ENCODE measurements at places on chromosomes 1 and 21.

- DNase-seq = no peak
Observed at GRCh38 chr21:42735944-42736343, 82.5 kb downstream of the PDE9A start.

- DNase-seq = no peak
Observed at GRCh38 chr1:100382657-100383056, 30.4 kb downstream of the CDC14A start.

- no peak for DNase-seq
Observed at GRCh38 chr1:5901841-5902240, 90.4 kb downstream of the NPHP4 start.

GRCh38 chr1:110161165-110161564, 10.9 kb downstream of the SLC6A17 start:
- DNase-seq = no peak

GRCh38 chr1:18929686-18930085, 26.8 kb downstream of the IFFO2 start:
- no peak for DNase-seq

DNA sequence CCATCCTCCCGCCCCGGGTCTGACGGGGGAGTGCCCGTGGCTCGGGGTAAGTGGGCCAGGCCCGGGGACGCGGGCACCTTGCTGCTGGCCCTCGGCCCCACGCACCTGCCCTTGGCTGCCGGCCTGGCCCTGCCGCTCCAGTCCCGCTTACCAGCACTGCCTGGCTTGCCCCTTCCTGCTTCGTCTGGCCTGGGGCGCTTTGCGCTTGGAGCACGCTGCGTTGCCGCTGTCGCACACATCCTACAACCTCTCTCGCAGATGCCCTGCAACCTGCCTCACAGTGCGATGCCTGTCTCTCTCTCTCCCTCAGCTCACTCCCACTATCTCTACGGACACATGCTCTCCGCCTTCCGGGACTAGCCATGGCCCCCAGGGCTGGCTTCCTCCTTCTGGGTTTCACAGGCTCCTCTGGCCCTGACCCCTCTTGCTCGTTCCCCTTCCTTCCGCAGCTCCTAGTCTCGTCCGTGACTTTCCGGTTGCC, 9.7 kb downstream of the MYOG start:
- no peak for DNase-seq

DNA sequence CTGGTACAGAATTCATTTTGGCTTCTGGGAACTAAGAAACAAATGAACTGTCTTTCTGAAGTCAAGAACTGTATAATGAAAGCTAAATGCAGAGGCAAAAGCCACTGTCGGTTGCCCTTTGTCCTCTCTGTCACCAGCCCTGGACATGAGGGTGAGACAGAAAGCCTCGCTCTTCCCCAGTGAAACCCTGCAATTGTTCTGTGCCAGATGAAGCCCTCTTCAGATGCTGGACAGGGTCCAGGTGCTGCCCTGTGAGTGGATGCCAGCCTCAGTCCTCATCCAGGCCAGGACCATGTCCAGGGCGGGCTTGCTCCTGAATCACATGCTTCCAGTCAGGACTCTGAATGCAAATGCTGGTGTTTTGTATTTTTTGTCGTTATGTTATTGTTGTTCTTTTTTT, 138.7 kb downstream of the RUNX1 start:
- DNase-seq = no peak

DNA sequence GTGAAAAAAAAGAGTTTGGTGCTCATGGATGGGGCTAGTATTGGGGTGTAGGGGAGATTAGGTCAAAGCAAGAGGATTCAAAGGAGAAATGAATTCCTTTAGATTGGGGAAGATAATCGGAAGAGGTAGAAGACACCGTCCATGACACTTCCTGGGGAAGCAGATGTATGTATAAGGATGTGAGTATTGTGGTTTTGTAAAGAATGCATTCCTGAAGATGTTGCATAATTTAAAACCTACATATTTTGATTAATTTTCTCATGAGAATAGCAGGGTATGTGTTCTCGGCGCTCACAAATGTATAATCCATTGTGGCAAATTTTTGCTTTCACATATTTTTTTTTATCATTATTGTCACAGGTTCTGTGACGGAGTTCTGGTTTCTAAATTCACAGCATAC, 5.5 kb upstream of the LGALS8 start:
- no peak for DNase-seq

- DNase-seq = no peak
Observed at GRCh38 chr1:182671750-182672486, 12.5 kb downstream of the RGS8 start.

DNA sequence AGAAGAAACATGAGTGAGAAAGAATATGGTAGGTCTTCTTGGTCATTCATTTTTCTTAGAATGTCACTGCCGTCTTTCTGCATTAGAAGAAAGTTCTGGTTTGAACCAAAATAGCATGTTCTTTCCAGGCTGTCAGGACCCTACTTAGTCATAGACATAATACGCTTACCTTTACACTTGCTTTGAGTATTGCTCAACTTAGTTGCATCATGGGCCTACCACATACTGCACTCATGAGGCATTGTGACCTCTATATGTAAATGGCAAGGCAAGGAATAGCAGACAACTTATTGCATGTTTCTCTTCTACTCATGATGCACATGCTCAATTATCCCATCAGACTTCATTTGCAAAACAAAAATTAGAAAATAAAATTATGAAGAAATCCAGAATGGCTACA, 415.0 kb downstream of the HLX start:
- DNase-seq = no peak

DNA sequence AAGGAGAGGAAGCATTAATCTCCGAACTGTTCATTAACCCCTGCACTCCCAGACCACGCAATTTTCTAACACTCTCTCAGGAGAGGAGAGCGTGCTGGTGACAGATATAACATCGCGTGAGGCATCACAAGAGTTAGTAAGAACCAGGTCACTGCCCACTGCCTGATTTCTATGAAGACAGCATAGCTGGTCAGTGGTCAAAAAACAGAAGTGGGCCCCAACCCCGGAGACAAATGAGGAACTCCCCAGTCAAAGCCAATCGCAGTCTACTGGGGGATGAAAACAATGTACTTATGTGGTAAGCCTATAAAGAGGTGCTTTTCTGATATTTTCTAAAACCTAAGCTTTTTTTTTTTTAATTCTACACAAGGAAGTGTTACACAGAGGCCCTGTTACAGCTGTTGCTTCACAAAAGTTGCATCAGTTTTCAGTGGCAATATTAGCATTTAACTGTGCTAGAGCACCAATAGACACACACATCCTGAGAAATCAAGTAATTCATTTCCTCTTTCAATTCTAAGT, 231.8 kb upstream of the IRF2BP2 start:
- no peak for DNase-seq

- peak; percentile 3 for DNase-seq
Observed at GRCh38 chr1:71307451-71307850, 226.6 kb upstream of the ZRANB2 start.

GRCh38 chr1:64881281-64881680, 85.1 kb downstream of the JAK1 start:
- no peak for DNase-seq

DNA sequence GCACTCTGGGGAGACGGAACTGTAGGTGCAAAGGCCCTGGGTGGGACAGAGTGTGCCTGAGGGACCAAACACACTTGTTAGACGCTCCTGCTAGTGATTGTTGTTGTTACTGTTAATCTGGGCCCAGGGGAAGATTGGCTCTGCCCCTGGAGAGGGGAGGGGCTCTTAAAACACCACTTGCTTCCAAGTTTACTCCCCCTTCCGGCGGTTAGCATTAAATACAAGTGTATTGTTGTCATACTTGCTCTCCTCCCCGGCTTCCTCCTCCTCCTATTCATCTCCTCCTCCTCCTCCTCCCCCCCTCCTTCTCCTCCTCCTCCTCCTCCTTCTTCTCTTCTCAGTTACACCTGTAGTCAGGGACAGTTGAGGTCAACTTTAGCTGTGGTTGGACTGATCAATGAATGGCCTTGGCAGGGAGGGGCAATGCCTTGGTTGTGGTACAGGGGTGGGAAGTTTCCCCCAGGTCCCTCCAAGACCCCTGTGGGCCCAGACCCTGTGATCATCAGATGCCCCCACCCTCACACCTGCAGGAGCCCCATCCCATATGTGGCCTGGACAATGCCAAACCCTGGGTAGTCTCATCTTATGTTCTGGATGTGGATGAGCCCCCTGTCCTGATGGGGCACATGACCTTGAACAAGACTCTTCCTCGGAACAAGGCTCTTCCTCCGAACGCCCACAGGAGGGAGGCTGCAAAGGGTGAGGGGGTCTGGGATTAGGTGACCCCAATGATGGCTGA, 217.3 kb downstream of the PTPRU start:
- peak; percentile 21 for DNase-seq

DNA sequence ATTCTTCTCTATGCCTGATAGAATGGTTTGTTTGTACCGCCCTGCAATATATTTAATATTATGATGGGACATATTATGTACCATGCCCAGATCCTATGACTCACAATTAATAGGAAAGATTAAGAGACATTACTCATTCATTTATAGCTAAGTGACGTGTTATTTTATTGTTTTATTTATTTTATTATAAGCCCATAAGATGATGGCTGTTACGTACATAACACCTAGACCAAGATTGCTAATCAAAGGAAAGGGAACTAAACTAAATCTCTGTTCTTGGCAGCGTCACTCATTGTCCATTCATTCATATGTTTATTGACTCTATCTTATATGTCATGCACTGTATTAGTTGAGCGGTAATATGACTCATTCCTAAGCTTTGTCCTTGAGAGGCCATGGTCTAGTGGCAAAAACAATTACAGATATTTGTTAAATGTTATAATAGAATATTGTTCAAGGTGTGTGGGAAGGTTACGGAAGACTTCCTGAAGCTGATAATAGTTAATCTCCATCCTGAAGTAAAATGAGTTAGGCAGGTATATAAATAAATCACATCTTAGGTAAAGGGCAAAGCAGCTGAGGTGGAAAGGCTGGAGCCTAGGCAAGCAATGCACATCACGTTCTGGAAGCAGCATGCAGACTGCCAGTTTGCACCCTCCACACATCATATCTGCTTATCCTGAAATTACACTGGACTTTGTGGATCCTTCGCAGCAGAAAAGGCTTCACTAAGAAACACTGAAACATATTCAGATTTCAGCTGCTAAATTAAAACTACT, 16.6 kb upstream of the CD55 start:
- no peak for DNase-seq

DNA sequence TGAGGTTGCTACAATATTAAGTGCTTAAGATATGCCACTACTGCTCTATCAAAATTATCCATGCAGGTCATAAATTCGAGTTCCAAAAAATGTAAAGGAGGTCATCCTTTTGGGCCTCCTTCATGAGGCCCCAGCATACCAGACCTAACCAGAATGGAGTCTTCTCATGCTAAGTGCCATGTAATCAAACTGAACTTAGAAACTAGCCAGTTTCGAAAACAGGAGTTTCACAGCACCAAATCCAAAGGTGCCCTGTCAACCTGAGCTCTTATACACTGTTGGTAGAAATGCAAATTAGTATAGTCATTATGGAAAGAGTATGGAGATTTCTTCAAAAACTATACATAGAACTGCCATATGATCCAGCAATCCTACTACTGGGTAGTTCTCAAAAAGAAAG, 320.5 kb downstream of the ST6GALNAC3 start:
- DNase-seq = no peak

- DNase-seq = no peak
Observed at GRCh38 chr1:201693890-201694607, 134.9 kb upstream of the IPO9 start.

- DNase-seq = no peak
Observed at GRCh38 chr21:42711667-42712066, 58.2 kb downstream of the PDE9A start.

DNA sequence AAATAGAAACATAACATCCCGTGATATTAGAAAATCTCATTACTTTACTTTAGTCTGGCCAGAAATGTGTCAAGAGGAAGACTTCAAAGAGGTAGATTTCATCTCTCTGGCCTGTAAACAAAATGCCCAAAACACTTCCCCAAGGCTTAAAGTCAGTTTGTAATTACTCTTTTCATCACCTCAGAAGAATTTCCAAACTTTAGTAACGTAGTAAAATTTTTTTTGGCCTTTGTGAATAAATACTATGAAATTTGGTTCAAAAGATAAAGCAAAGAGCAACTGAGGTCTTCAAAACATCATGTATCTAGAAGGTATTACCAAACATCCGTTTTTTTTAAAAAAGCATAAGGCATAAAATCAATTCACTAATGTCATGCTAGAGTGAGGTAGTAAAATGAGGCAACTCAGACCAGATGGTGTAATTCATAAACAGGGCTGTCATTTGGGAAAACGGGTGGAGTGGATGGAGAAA, 51.4 kb downstream of the LEPR start:
- DNase-seq = no peak

DNA sequence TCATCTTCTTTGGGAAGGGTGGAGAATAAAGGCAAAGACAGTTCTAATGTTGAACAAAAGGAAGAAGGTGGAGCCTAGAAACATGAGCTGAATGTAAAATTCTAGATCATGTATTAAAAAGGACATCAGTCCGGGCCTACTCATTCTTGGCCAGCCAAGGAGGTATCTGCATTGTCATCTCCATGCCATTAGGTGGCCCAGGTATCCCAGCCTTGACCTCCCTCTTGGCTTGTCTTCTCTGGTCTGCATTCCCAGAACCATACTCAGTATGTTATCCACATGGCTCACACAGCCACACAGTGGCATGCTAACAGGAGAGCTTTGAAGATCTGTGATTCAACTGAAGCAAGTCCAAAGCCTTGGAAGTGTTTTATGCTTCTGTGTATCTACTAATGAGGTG, 369.8 kb upstream of the KAZN start:
- no peak for DNase-seq

DNA sequence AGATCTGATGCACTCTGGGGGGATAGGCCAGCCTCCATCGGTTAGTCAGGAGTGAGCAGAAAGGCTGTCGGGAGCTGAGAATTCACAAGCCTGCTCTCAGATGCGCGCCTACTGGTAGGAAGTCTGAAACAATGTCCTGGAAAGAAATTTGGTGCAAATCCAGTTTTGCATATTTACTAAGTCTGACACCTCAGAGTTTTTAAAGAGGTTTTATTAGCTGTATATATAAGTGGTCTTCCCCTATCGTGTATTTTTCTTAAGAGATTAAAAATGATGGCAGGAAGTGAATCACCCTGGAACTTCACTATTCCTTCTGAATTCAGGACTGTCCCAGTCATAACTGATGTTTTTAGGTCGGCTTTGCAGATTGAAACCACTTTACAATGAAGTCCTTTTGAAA, 99.8 kb upstream of the C1orf105 start:
- DNase-seq = no peak

Data from AG04450 (cell line).